ENCODE measurements at places on chromosomes 6 and 20.
A peak's percentile ranks its signal among the peaks of the same experiment; 100 is the strongest.

DNA sequence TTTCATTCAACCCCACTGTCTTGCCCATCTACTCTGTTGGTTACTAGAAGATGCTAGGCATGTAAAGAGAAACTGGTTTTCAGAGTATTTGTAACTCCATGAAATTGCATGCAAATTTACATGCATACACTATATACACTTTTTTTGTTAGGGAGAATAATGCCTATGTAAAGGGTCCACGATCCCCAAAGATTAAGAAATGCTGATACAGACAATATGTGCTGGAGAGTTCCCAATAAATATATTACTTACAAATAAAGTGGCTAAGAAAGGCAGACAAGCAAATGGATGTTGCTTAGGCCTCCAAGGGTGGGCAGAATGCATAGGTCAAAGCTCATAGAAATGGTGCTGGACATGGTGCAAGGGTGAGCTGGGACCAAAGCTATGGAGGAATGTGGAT lies 109.6 kb upstream of the NHSL1 start:
- no peak for DNase-seq

DNA sequence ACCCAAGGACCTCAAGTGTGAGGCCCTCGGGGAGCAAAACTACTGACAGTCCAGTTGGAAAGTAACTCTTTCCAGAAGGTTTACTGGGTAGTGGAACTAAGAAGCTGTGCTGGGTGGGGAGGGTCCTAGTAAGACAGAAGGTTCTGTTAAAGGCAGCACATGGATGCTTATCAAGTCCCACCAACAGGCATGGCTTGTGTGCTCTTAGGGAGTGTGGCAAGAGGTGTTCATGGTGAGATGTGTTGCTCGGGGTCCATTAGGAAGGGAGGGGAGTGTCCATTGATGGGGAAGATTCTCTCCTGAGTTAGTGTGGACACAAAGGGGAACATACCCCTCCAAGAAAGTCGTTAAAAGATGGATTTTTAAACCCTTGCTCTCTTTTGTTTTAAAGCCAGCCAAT lies 120.6 kb downstream of the LY86 start:
- DNase-seq = no peak

GRCh38 chr6:44255105-44255808 lies 2.1 kb downstream of the SLC35B2 start:
- peak; percentile 28 for DNase-seq

DNA sequence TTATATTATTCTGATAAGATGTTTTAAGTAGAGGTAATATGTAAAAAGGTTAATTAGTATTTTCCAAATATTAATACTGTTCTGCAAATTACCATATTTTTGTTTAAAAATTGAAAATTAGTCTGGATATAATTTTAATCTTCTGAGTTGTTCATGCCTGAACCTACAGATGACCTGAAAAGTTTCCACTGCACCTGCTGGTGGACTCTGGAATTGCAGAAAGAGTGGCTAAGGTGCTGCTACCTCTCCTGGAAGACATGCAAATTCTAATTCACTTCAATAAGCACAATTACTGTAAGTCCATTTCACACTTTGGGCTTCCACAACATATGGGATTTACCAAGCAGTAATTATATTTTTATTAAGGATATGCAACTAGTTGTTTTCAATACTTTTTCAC lies 77.7 kb upstream of the OLIG3 start:
- peak; percentile 52 for DNase-seq

GRCh38 chr6:43948527-43949485 lies 178.4 kb downstream of the MRPL14 start:
- no peak for DNase-seq

- DNase-seq = no peak
Observed at GRCh38 chr20:31695849-31696804, 26.5 kb downstream of the BCL2L1 start.

DNA sequence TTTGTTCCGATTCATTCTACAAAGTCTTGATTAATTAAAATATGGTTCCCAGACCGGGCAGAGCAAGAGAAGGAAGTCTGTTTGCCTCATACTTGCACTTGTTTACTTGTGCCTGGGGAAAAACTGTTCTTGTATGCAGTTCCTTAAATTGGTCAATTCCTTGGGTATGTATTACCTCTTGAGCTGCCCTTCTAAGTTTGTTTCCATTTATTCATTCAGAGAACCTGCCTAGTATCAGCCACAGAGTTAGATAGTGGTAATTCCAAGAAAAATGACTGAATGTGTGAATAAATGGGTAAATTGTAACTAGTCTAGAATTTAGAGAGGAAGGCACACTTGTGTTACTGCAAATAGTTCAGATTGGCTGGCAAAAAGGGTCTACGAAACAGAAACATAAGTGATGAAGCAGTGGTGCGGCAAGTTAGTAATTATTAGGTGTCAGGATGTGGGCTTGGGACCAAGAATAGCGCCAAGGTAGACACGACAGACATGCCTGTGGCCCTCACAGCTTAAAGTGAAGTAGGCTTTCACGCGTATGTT lies 525 bp upstream of the MAK start:
- peak; percentile 58 for DNase-seq

DNA sequence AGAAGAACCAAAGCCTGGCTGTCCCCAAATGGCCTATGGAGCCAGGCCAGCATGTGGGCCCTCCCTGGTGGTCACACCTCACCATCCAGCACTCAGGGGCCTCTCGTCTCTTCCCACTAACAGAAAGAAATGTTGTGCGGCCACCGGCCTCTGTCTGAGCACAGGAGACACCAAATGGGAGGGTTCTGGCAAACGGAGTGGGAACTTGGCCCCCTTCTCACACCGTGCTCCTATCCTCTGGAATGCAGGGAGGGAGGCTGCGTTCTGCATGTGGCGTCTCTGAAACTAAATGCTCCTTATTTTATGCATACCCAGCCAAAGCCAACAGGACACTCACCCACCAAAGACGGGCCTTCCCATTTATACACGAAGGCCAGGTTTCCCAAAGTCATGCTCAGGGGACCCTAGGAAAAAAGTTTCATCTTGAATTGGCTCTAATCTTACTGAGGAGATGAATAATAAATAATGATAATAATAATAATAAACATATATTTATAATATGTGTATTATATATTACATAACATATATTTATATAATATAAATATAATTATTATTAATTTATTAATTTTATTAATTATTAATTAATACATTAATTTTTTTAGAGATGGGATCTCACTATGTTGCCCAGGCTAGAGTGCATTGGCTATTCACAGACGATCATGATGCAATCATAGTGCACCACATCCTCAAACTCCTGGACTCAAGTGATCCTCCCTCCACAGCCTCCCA lies 102.4 kb downstream of the FOXF2 start:
- DNase-seq = no peak

- DNase-seq = no peak
Observed at GRCh38 chr6:134575221-134575620, 257.3 kb upstream of the SGK1 start.

- DNase-seq = no peak
Observed at GRCh38 chr6:110617057-110617456, 140.6 kb upstream of the SLC22A16 start.

DNA sequence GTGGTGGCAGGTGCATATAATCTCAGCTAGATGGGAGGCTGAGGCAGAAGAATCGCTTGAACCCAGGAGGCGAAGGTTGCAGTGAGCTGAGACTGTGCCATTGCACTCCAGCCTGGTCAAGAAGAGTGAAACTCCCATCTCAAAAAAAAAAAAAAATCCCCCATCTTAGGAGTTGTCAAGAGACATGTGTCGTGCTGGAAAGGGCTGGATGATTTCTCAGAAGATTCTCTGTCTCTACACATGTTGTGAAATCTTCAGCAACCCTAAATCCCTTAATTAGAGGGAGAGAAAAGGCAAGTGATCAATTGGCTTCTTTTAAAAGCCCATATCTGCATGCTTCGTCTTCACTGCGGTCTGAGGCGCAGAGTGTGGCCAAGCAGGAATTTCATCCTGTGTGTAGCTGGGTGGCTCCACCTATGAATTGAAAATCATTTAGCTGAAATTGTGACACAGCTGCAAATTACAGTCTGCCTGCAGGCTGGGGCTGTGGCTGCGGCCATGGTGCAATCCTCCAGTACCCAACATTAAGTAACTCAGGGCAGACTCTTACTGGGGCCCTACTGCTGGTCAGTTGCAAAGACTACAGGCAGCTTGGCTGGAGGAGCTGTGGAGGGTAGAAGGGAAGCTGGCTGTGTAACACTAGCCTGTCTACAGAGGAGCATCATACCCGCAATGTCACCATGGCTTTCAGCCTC lies 3.2 kb upstream of the TGM3 start:
- no peak for DNase-seq

- no peak for DNase-seq
Observed at GRCh38 chr20:25023356-25023755, 30.8 kb upstream of the APMAP start.

GRCh38 chr6:33167374-33168283 lies 24.6 kb downstream of the COL11A2 start:
- no peak for DNase-seq

DNA sequence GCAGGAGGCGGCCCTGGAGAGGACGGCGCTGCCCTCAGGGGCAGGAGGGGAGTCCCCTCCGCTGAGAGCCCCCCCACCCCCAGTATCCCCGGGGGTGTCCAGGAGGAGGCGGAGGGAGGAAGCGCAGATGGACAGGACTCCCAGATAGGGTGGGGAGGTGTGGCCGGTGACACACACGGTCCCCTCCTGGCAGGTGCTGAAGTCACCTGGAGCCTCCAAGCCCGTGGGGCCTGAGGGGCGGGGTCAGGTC lies 1.4 kb downstream of the STMN3 start:
- DNase-seq = no peak

GRCh38 chr6:5108536-5109150 lies 23.5 kb downstream of the PPP1R3G start:
- DNase-seq = no peak
